ENCODE measurements at places on chromosomes 3 and 15.
A peak's percentile ranks its signal among the peaks of the same experiment; 100 is the strongest.

DNA sequence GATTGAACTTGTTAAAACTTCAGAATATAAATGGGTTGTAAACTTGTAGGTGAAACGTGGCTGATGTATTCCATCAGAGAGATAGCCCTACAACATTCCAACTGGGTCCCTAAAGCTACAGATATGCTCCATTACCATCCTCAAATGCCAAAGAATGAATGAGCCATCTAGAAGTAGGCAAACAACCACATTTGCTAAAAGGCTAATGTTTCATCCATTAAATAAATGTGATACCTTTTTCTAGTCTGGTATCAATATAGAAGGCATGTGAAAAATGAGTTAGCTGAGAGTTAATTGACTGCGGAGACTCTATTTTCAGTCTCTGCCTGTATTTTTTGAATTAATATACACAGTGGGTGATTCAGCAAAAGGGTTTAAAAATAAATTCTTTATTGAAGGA, 203.8 kb downstream of the RBMS3 start:
- DNase-seq, result no peak

DNA sequence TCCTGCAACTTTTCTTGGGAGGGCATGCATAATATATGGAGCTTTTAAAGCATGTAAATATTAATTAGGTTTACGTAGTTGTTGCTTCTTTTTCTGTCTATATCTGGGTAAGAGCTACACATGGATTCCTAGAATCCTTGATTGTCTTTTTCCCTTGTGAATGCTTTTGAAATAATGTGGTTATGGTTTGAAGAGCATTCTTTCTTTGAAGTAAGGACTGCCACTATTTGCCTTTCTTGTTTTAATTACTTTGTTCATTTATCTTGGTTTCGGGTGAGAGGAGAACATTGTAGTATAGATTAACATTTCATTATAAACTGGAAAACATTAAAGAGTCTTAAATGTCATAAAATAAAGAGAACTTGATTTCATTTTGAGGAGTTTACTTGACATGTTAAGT, 674.0 kb downstream of the ZBBX start:
- DNase-seq, result no peak

- no peak for DNase-seq
Observed at GRCh38 chr3:111603679-111604078, 8.5 kb upstream of the ZBED2 start.

DNA sequence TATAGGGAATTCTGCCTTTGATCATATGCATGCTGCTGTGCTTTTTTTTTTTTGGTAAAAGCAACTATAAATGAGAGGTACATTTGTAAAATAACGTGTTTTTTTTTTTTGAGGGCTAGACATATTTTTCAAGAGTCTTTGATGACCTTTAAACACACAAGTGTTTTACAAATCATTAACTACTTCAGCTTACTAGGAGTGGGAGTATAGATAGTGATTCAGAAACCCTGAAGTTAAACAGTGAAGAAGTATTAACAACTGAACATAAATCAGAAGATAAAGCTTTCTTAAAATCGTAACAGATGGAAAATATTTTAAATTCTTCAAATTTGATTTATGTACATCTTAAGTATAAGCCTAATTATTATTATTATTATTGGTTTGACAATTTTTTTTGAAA, 2.9 kb upstream of the GMNC start:
- no peak for DNase-seq

GRCh38 chr3:42254566-42254965, 11.4 kb downstream of the CCK start:
- no peak for DNase-seq

- DNase-seq, result no peak
Observed at GRCh38 chr3:10088256-10088655, 19.8 kb downstream of the FANCD2OS start.

GRCh38 chr3:142355692-142356091, 92.1 kb downstream of the XRN1 start:
- no peak for DNase-seq

DNA sequence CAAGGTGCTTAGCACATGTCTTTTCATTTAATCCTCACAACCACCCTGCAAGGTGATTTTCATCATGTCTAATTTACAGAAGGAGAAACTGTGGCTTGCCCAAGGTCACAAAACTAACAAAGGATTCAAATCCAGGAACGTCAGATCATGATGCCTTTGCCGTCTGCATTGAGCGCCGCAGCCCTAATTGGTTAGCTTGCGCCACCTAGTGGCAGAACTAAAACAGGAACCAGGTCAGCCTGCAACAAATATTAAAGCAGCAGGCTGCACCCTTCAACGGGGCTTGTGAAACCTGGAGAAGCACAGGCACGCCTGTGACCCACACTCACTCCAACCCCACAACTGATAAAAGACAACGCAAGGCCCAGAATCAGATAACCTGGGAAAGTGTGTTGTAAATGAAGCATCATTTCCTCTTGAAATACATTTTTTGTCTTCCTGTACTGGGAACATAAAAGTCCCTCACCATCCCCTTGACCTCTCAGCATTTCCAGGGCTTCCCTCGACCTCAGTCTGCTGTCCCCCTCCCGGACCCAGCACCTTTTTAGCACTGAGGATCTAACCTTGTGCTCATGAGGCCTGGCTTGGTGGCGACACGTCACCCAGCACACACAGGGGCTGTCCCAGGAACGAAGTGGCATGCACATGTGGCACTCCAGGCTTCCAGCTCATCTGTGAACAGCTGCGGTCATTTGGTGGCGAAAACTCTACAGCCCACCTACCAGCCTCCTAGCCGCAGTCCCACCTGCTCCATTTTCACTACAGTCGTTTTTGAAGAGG, 17.3 kb downstream of the DPH3 start:
- DNase-seq, result peak; percentile 38

- DNase-seq, result no peak
Observed at GRCh38 chr3:46551615-46552014, 14.5 kb downstream of the LRRC2 start.

- DNase-seq, result no peak
Observed at GRCh38 chr3:73572368-73572767, 52.4 kb downstream of the PDZRN3 start.

- DNase-seq, result no peak
Observed at GRCh38 chr3:187215460-187215859, 18.2 kb downstream of the RTP1 start.

DNA sequence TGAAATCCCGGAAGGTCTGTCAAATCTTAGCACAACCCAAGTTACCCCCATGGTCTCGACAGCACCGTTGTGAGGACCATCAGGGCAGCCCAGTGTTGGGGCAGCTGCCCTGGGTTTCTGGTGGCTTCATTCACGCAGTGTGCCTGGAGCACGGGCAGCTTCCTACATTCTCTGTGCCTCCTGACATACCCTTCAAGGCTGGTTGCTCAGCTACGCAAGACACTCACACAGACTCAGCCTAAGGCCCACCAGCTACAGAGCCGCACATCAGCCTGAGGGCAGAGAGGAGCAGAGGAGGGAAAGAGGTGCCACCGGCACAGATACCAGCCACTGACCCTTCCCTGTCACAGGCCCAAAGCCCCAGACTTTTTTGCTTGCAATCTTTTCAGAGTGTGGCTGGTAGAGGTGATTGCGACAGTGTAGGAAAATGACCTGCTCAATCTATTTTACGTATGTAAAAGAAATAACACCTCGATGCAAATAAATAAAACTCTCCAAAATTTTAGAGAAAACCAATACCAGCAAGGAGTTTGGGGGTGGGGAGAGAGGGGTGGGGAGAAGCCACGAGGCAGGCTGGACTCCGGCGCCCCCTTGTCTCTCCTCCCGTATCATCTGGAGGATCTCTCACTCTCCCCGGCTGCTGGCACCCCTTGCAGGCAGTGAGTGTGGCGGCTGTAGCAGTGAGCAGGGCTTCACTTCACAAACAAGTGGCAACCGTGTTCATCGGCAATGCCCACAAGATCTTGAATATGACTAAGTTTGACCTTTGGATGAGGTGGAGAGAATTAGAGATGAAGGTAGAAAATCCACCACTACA, 12.7 kb downstream of the CSPG5 start:
- no peak for DNase-seq

DNA sequence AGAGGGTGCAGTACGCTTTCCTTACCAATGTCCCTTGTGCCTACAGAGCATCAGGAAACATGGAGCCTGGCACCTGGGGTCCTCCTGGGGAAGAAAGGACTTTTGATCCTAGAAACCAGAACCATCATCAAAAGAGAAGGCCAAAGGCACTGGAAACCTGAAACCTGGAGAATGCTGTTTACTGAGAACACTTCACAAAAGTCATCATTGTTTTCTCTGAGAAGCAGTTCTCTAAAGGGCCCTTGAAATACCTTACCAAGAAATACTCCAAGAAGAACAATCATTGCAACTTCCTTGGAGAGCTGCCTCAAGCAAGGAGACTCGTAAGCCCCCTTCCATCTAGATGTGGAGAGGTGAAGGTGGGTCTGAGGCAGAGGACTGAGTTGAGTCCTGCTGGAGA, 66.0 kb downstream of the TLE3 start:
- no peak for DNase-seq

GRCh38 chr3:54653456-54654195, 274.2 kb downstream of the LRTM1 start:
- no peak for DNase-seq

GRCh38 chr15:80072285-80072994, 13.0 kb downstream of the ZFAND6 start:
- peak; percentile 81 for DNase-seq

DNA sequence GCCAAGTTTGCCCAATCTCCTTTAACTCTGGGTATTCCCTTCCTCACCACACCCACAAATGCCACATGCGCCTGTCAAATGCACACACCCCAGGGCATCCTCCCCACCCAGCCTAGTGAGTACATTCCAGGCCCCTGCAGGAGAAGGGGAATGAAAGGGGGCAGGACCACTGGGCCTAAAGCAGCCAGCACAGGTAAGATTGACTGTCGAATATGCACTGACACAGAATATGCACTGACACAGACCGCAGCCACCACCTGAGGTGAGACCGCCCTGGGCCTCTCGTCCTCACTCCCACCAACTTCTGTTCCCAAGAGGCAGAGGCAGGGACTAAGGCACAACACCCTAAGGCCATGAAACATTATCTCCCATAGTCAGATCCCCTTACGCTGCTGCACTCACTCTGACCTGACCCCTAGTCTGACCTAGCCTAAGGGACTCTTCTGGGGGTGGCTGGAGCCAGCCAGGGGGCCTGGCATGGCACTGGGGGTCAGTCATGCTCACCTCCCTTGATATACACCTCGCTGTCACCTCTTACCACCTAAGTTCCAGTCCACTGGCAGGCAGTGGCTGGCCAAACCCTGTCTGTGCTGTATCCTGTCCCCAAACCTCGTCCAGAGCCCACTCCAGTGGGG, 10.8 kb downstream of the AP3B2 start:
- no peak for DNase-seq

- peak; percentile 94 for DNase-seq
Observed at GRCh38 chr3:165642761-165643420, 194.3 kb downstream of the BCHE start.

DNA sequence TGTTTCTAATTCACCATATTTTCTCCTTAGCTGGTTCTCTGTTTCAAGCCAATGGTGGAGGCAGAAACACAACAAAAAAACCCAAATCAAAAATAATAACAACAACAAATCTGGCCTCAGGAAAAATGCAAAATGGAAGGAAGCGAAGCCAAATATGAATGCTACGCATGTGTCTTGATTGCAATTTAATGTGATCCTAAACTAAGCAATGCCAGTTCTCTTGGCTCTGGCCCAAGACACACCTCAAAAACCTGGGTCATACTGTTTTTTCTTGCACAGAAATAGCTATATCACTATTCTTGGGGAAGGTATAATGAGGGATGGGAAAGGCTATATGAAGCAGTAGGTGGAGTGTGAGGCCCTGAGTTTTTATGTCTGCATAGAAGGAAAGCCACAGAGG, 724.7 kb downstream of the AGBL1 start:
- DNase-seq, result no peak

- DNase-seq, result no peak
Observed at GRCh38 chr15:79816571-79816970, 80.2 kb downstream of the MTHFS start.

DNA sequence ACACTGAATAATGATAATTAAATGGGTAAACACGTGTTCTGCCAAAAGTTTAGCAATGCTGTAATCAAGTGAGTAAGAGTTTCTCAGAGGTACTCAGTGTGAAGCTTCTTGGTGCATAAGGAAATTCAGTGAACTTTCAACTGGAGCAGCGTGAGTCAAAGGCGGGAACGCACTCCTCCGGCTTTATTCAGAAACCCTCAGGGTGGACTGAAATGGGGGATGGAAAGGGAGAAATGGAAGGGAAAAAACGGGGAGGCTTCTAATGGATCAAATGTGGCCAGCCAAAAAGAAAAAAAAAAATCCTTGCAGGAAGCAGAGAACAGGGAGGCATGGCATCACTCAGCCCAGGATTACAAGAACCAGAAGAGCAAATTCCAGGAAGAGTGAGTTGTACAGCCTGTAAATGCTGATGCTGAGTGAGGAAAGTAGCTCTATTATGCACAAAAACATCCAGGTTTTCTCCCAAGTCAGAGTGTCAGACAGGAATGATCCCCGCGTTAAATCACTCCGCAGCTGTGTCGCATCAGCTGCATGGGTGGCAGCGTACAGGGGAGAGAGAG, 85.3 kb downstream of the ASB7 start:
- peak; percentile 79 for DNase-seq

- no peak for DNase-seq
Observed at GRCh38 chr3:49638445-49638844, 35.7 kb upstream of the APEH start.

- DNase-seq, result no peak
Observed at GRCh38 chr15:78077053-78077870, at the start of gene TBC1D2B. TBC1D2B (minus strand) TSS chr15:78077711; CDS start chr15:78077652, 59 bp downstream.

- no peak for DNase-seq
Observed at GRCh38 chr3:177760803-177761202, 563.5 kb upstream of the TBL1XR1 start.

GRCh38 chr15:70362886-70363285, 265.2 kb upstream of the TLE3 start:
- no peak for DNase-seq

GRCh38 chr15:67827562-67828277, 2.4 kb downstream of the SKOR1 start:
- no peak for DNase-seq

- no peak for DNase-seq
Observed at GRCh38 chr15:46589088-46589487, 954.3 kb downstream of the SQOR start.

- no peak for DNase-seq
Observed at GRCh38 chr3:30779686-30780287, 114.7 kb downstream of the GADL1 start.

DNA sequence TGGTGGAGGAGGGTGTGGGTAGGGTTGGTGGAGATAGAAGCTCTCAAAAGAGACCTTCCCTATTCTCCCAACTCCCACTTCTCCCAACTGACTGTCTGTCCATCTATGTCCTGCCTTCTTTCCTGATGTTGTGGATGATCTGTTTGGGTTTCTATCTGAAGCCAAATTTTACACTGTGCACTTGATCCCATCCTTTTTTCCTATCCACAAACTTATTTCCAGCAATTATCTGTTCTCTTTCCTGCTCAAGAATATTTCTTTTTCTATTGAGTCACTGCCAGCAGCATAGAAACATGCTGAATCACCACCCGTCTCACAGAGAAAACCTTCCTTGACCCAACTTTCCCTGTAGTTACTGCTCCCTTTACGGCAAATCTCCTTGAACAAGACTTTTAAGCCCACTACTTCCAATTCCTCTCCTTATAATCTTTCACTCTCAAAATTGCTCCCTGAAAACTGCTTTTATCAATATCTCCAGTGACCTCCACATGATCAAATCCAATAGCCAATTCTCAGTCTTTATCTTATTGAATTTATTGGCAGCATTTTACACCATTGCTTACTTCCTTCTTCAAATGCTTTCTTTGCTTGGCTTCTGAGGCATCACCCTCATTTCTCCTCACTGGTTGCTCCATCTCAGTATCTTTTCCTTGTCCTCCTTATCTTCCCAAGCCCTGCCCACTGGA, 141.2 kb upstream of the SLC7A14 start:
- DNase-seq, result peak; percentile 73
